Activated CD8-positive, alpha-beta T cell treated with anti-CD3 and anti-CD28 coated beads for 36 hours (primary cell): ENCODE measurements at places on chromosomes 6 and 20.

DNA sequence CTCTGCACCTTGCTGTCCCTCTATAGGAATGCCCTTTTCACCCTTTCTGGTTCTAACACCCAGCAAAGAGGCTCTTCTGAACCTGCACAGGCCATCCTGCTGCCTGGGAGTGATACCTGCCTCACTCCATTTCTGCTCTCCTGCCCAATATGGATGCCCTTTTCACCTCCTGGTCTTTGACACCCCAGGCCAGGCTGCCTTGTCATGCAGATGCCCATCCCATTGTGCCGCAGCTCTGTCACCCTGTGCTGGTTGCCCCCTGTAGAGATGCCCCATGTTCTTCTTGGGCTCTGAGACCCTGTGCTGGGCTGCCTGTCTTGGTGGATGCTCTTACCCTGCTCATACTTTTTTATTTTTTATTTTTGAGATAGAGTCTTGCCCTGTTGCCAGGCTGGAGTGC, 95.3 kb downstream of the CDKAL1 start:
- H3K4me1 ChIP-seq: peaks cover 42% of the 10 kb centered on the region
- H3K36me3 ChIP-seq: peaks cover 13% of the 10 kb centered on the region
- no peak overlapping the region for H3K27ac ChIP-seq
- H3K27me3 ChIP-seq: no peaks in the 10 kb centered on the region

- no peak for DNase-seq
- H3K4me3 ChIP-seq: no peak overlapping the region
- peaks cover 7% of the 10 kb centered on the region for H3K4me1 ChIP-seq
- H3K27me3 ChIP-seq: no peaks in the 10 kb centered on the region
Observed at GRCh38 chr6:130615816-130616215, 211.4 kb upstream of the SMLR1 start.

- H3K27ac ChIP-seq: no peak overlapping the region
- no peak overlapping the region for H3K4me3 ChIP-seq
- H3K36me3 ChIP-seq: no peaks in the 10 kb centered on the region
Observed at GRCh38 chr6:170074907-170075306, 216.0 kb downstream of the DLL1 start.

GRCh38 chr6:111591370-111591900, 14.2 kb downstream of the TRAF3IP2 start:
- no peaks in the 10 kb centered on the region for H3K27me3 ChIP-seq
- H3K4me1 ChIP-seq: peaks cover 23% of the 10 kb centered on the region
- H3K27ac ChIP-seq: no peak overlapping the region
- H3K4me3 ChIP-seq: no peak overlapping the region
- peaks cover 18% of the 10 kb centered on the region for H3K36me3 ChIP-seq
- DNase-seq: no peak

GRCh38 chr6:75334266-75335040, 49.9 kb upstream of the TMEM30A start:
- H3K4me1 ChIP-seq: no peaks in the 10 kb centered on the region
- no peak overlapping the region for H3K27ac ChIP-seq
- H3K27me3 ChIP-seq: peaks cover 10% of the 10 kb centered on the region
- H3K36me3 ChIP-seq: no peaks in the 10 kb centered on the region
